ENCODE measurements at places on chromosomes 3 and 15. TPM values are rescaled to one million over a fixed set of nuclear protein-coding genes. Genes with fewer than 3 reads are reported as not detected.

DNA sequence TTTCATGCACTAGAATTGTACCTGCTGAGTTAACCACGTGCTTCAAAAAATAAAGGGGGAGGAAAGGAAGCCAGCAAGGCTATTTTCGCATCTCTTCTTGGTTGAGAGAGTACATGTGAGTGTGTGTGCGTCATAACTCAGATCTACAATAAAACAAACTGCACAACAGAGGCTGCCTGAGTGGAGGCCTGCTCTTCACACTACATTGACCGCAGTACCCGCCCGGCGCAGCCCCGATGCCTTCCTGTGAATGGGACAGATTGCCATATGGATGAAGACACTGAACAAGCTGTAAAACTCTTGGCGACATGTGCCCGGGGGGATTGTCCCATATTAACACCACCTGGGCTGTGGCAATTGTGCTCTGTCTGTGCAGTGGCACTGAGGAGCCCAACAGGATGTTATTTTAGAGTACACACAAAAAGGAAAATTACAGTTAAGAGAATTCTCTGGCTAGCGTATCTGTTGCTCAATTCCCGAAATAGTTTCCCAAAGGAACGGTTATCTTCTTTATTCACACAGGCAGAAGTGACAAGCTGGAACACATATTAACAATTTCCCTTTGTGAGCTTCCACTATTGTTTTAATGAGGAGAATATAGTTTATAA is 551.5 kb downstream of the FOXP1 start:
- H3K27me3 ChIP-seq: no peaks in the 10 kb centered on the region
- no peak for DNase-seq
- peaks cover 17% of the 10 kb centered on the region for H3K4me1 ChIP-seq
- H3K36me3 ChIP-seq: no peaks in the 10 kb centered on the region
- H3K4me3 ChIP-seq: no peak overlapping the region
- H3K27ac ChIP-seq: no peak overlapping the region

DNA sequence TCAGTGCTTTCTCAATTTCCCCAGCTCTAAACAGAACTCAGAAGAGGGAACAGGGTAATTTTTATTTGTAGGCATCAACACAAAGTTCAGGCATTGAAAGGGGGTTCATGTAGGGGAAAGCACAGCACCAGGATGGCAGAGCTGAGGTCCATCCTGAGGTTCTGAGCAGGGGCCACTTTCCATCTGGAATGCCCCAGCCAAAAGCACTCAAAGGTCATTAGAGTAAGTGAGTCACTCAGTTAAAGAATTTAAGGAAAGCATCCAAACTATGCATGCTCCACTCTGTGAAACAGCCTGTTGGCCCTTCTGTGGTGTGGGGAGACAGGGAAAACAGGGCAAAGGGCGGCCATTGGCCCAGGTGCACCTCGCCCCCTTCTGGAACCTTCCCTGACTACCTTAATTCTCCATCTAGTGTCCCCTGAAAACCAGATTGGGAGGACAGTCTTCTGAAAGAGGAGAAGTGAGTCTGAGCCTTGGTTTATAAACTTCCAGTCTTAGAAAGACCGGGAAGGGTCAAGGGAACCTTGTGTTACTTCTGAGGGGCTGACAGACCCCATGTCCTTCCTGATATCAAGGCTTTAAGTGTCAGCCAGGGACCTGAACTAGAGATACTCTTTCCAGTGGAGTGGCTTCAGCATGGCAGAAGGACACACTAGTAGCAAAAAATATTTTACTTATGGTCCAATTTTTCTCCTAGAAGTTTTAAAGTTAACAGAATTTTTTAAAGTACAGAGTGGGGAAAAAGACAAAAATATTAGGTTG is 133.3 kb downstream of the MYLK start:
- no peak for DNase-seq
- peaks cover 4% of the 10 kb centered on the region for H3K4me1 ChIP-seq
- H3K27me3 ChIP-seq: no peaks in the 10 kb centered on the region
- H3K36me3 ChIP-seq: no peaks in the 10 kb centered on the region

- no peaks in the 10 kb centered on the region for H3K4me1 ChIP-seq
- H3K4me3 ChIP-seq: no peak overlapping the region
- DNase-seq: no peak
- H3K27me3 ChIP-seq: no peaks in the 10 kb centered on the region
- H3K36me3 ChIP-seq: no peaks in the 10 kb centered on the region
Observed at GRCh38 chr3:87197531-87197930, 29.6 kb upstream of the CHMP2B start.

GRCh38 chr15:98804057-98804380 is 155.7 kb downstream of the IGF1R start:
- peaks cover 30% of the 10 kb centered on the region for H3K4me1 ChIP-seq
- no peaks in the 10 kb centered on the region for H3K36me3 ChIP-seq
- no peak overlapping the region for H3K4me3 ChIP-seq

DNA sequence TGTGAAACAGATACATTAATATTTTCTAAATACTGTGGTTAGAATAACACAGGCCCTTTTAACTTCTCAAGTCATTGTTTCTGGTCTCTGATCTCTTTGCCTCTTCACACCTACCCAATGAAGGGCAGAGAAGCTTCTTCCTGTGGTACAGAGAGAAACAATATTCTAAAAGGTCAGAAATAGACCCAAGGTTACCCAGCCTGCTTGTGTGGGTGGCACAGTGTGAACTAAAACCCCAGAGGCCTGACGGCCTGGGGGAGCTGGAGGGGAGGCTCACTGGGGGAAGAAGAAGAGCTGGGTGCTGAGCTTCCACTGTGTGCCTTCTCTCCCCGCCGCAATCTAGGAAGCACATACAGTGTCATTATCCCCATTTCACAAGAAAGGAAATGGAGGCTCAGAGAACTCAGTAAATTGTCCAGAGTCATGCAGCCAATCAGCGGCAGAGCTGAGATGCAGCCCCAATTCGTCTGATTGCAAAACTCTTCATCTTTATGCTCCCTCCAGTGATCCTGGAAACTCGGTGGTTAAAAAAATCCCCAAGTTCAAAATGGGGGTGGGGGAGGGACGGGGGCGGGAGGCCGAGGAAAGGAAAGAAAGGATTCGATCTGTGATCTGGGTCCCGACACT is 64.1 kb upstream of the HEG1 start:
- H3K4me1 ChIP-seq: peaks cover 27% of the 10 kb centered on the region
- DNase-seq: no peak
- no peak overlapping the region for H3K27ac ChIP-seq
- H3K27me3 ChIP-seq: no peaks in the 10 kb centered on the region
- no peaks in the 10 kb centered on the region for H3K36me3 ChIP-seq

- H3K4me3 ChIP-seq: no peak overlapping the region
- H3K36me3 ChIP-seq: no peaks in the 10 kb centered on the region
Observed at GRCh38 chr3:158167737-158168557, 58.1 kb downstream of the RSRC1 start.

DNA sequence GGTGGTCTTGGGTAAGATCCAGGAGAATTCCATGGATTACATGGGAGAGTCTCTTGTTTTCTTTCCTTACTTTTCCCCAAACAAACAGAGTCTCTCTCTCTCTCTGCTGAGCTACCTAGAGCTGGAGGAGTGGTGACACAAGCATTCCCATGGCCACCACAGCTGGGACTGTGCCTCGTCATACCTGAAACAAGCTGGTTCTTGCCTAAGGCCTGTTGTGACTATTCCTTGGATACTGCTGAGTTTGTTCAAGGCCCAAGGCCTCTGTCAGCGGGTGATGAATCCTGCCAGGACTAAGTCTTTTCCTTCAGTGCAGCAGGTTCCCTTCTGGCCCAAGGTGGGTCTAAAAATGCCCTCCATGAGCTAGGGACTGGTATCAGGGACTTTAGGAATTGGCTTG is 378.1 kb upstream of the ZNF385D start:
- no peaks in the 10 kb centered on the region for H3K36me3 ChIP-seq
- no peaks in the 10 kb centered on the region for H3K4me1 ChIP-seq
- no peaks in the 10 kb centered on the region for H3K27me3 ChIP-seq
- DNase-seq: no peak
- no peak overlapping the region for H3K27ac ChIP-seq
- H3K4me3 ChIP-seq: no peak overlapping the region

Gene CACNA2D3
- 10.1 TPM for total RNA-seq
